GOT3 (cell line): ENCODE measurements at places on chromosomes 2 and 18.

DNA sequence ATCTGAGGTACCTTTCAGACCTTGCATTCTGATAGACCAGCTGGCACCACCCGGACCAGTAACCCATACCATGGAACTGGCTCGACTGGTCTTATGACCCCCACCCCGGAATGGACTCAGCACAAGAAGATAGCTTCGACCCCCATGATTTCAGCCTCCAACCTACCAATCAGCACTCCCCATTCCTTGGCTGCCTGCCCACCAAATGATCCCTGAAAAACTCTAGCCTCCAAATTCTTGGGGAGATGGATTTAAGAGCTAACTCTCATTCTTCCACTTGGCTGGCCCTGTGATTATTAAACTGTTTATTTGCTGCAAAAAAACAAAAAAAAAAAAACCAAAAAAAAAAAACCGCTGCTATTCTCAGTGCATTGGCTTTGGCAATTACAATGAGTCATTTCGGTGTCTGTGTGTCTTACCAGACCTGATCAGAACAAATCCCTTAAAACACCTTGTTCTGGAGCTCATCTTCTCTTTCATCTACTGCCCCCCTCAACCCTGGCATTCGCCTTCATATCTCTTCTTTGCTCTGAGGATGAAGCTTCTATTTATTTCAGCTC lies 60.1 kb upstream of the KIF5C start:
- DNase-seq = no peak

DNA sequence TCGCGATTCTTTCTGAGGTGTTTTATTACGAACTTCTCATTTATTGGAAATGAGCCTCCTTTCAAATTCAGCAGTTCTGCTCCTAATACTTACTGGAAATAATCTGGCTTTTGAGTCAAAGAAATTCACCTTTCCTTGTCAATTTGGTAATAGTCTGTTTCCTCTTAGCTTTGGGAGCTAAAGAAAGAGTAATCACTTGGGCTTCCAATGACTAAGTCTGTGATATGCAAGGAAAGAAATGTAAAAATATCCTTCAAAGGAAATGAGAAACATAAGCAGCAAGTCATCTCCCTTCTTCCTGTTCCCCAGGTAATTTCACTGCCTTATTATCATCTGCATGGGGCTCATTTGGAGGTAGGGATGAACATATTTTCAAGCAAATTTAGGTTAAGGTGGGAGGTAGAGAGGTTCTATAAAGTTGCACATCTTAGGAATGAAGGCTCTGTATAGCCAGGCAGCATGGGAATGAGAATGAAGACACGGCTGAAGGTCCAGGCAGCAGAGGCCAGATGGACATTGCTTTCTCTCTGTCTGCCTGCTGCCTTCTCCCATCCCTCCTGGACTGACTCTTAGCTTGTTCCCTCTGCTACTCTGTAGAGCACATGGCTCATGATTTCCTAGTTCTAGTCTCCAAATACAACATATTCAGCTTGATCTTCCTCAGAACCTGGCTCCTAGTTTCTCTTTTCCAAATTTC lies 1.0 kb downstream of the SPP2 start:
- DNase-seq = no peak

DNA sequence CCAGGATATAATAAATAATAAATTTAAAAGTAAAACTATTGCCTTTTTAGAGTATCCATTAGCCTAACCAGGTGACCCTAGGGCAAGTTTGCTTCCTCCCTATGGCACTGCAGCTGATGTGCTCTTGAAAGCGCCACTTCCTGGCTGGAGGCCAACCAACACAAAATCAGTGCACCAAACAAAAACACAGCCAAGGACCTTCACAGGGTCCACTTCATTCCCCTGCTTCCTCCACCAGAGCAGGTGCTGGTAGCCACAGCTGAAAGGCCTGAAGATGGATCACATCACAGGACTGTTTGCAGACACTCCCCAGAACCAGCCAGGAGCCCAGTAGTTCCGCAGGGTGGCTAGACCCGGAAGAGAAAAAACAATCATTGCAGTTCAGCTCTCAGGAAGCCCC lies 108.8 kb downstream of the TWIST2 start:
- DNase-seq = no peak

DNA sequence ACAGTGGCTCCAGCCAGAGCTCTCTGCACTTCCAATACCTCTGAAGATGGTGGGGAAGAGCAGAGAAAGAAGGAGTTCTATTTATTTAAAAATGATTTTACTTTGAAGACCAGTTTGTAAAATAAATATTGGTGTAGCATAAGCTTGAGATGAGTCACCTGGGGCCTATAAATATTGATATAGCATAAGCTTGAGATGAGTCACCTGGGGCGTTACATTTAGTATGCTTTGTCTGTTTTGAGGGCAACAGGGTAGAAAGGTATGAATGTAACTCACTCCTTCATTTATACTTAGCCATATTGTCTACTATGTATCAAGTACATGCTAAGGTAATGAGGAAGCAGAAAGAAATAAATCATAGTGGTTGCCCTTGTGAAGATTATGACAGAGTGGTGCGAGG lies 7.7 kb upstream of the SULT1C4 start:
- DNase-seq = no peak

GRCh38 chr2:48435909-48436308 lies 94.0 kb upstream of the STON1 start:
- DNase-seq = no peak

DNA sequence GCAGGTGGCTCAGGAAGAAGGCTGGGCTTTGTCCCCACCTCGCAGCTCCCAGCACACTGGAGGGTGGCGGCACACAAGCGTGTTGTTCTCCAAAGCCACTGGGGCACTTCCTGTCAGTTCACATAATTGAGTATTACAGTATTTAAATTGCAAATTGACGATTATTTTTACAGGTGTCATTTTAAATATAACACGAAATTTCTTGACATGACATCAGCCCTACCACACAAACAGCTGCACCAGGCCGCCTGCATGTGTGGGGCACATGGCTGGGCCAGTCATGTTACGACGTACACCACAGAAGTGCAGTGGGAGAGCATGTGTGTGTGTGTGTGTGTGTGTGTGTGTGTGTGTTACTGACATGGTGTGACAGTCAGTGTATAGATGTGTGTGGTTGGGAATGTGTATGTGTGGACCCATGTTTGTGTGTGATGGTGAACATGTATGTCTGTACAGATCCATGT lies 155.6 kb downstream of the TTC32 start:
- DNase-seq = no peak

DNA sequence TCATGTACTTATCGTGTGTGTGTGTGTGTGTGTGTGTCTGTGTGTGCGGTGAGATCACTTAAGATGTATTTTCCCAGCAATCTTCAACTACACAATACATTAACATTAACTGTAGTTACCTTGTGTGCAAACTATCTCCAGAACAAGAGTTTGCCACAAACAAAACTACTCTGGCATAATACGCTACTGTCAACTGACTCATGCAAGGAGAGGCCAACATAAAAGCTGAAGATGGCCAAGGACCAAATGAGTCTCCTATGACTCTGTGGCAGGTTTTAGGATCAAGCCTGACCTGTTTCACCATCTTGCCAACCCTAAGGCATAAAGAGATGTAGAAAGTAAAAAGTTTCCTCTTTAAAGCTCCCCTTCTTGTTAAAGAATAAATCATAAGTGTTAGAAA lies 20.1 kb downstream of the CYB5A start:
- no peak for DNase-seq

GRCh38 chr2:128623776-128624761 lies 305.4 kb upstream of the HS6ST1 start:
- no peak for DNase-seq

DNA sequence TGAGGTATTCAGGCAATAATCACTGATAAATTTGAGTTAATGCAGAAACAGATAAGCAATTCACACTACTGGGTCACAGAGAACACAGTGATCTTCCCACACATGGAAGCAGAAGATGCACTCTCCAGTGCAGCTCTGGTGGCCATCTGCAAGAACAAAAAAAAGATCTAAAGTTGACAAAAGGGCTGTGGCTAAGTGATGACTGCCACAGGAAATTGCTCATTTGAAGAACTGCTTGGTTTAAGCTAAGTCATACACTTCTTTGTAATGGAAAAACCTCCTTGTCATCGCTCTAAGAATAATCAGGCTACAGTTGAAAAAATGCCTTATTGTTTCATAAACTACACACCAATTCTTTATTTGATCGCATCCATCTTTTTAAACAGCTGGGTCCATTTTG lies 115.1 kb downstream of the DTNB start:
- no peak for DNase-seq

GRCh38 chr18:75244351-75245313 lies 34.0 kb downstream of the TSHZ1 start:
- DNase-seq = no peak

DNA sequence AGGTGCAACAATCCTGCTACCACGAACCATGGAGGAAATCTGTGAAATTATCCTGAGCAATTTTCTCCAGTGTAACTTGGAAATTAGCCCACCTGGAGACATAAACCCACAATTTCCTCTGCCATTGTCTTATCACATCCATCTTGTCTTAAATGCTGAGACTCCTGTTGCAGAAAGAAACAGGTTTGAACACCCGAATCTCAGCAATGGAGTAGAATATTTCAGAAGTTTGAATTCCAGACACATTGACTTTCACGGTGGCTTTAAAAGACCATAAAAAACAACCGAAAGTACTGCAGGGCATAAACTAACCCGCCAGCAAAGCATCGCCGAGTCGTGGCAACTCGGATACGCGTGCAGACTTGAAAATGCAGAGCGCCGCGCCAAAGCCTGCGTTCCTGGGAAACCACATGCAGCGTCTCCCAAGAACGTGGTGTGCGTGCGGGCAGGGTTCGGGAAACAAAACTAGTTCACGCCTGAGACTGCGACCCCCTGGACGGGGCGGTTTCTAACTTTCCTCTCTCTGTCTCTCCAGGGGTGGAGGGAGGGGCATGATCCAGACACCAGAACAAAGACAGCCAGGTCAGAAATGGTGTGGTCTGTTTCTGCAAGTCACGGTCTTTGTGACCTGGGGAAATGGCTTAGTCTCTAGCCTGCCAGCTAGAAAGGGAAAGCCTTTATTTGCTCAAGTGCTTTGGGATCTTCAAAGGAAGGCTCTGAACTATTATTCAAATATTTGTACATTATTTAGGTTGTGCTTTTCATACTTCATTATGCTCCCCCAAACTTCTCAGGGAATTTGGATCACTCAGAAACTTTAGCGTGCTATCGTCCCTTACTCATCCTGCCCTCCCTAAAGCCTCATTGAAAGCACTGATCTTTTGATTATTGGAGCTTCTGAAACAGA lies 26.9 kb upstream of the KCTD1 start:
- DNase-seq = no peak

DNA sequence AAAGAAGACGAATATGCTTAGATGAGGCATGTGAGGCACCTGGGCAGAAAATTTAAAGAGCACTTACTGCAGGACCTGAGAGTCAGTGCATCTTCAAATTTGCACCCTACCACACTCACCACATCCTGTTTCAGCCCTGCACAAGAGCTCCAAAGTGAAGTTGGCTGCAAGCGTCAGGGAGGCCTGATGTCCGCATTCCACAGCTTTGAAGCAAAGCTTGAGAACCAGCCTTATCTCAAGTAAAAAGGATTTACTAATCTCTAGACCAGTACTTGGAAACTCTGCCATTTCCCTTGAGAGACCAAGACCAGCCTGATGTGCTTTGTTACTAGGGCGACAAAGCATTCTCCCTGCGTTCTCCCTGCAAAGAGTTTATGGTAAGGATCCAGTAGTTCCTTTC lies 3.4 kb upstream of the ASNSD1 start:
- DNase-seq = no peak

GRCh38 chr18:11020877-11021414 lies 128.4 kb downstream of the PIEZO2 start:
- no peak for DNase-seq

DNA sequence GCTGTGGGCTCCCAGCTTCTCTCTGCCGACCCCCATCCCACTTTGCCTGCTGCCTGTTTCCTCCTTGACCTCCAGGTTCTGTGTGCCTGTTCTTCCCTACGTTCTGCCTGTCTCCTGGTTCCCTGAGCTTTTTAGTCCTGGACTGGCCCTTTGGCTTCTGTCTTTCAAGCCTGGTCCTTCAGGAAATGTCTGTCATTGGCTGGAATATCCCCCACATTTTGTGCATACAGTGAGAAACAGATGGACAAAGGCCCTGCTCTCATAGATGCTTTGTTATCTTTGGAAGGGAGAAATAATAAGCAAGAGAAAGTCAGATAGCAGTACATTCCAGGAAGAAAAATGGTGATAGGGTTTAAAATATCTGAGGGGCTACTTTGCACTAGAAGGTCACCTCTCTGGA lies 5.7 kb downstream of the MGAT5 start:
- DNase-seq = no peak

DNA sequence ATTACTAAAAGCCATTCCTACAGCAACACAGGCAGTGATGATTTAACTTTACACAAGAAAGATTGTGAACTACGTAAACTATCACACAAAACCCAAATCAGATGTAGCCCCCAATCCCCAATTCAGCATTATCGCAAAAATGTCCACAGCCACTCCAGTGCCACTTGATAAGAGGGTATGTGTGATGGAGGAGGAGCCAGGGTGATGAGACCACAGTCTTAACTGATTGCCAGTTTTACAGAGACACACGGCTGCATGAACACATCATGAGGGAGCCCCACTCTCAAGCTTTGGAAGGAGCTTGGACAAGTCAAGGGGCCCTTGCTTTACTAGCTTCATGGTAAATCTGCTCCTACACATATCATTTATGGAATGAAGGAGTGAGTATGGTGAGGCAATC lies 116.0 kb downstream of the FAM161A start:
- no peak for DNase-seq
